ENCODE measurements at places on chromosomes 1 and 21.

DNA sequence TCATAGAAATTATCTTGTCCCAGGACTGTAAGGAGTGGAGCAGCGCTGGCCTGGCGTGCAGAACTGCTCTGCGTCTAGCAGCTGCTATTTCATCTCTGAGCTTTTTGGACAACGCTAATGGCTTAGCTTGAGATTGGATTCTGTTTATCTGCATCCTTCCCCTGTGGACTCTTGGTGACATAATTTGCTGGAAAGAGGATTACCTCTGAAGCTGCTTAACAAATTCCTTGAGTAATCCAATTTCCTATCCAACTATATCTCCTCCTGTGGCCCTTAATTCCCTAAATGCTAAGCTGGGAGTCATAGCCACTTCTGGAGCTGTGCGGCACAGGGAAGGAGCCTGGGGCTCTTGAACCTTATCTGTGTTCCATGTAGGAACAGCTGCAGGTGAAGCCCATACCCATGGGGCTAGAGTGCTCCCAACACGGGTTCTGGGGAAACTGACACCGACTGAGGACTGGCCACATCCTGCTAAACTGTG, 43.2 kb downstream of the IL6R start:
- DNase-seq = no peak

- peak; percentile 27 for DNase-seq
Observed at GRCh38 chr1:91884459-91885212, 1.3 kb downstream of the TGFBR3 start.

GRCh38 chr1:246066573-246066972, 440.5 kb downstream of the SMYD3 start:
- no peak for DNase-seq

- no peak for DNase-seq
Observed at GRCh38 chr1:22379566-22379965, 72.1 kb upstream of the ZBTB40 start.

DNA sequence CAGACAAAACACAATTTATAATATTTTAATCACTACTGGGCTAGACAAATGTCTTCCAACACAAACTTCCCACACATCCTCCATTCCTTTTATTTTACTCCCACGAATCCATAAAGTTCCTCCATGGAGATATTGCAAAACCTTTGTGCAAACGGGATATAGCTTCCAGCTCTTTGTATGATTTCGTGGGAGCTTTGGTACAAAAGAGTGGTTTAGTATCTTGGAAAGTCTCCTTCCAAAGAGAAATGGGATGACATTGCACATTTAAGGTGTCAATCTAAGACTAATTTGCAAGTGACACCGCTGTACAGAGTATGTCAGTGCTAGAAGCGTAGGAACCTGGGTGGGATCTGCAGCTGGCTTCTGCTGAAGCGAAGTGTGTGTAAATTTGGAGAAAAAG, 455.2 kb upstream of the RUNX1 start:
- DNase-seq = no peak

DNA sequence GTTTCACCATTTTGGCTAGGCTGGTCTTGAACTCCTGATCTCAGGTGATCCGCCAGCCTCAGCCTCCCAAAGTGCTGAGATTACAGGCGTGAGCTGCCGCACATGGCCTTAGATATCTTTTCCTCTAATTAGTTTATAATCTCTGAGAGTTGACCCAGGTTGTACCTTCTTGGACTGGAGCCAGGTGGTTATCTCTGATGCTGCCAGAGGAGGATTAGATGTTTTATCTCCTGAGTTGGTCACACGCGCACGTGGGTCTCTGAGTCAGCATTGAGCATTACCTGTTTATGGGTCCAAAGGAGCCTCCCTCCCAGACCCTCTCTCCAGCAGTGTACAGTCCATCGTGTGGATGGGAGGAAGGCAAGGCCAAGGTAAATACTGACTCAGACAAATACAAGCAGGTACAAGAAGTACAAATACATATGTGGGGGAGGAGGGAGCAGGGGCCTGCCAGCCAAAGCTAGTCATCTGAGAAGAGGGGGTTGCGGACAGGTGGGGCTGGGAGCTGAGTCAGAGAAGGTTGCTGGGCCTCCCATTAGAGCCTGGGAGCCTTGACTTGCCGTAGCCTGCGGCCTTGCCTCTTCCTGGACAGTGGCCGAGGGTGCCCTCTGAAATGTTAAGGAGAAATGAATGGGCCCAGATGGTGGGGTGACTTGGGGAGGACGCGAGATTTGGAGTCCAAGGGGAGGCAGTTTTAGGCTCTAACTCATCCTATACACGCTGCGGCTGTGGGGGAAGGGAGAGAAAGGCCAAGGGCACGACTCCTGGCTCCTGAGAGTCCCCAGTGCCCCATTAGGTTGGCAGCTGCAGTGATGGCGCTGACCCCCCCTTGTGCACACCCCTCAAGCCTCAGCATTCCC, 13.1 kb downstream of the IL6R start:
- DNase-seq = no peak

DNA sequence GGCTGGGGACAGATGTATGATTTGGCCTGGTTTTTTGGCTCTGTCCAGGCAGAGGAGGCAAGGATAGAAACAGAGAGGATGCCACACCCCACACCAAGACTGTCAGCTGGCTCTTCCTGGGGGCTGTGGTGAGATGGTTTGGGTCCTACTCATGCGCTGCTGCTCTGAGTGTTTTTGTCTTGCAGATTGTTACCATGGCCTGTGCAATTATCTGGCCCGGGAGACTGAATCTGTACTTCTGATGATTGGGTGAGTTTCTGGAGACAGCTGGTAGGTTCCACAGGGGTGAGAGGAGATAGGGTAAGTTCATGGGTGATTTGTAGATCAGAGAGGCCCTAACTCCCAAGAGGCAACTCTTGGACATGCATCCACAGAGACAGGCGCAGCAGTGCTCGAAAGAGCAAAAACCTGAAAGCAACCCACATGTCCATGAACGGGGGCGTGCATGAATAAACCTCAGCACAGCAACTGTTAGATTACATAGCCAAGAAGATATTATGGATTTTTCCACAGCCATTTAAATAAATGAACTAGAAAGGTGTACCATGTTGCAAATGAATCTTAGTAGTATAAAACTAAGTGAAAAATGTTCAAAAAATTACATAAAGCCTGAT, 17.8 kb downstream of the AADACL4 start:
- no peak for DNase-seq

- DNase-seq = no peak
Observed at GRCh38 chr1:228393268-228393701, 13.3 kb downstream of the TRIM11 start.

GRCh38 chr1:93489756-93490155, 41.8 kb downstream of the FNBP1L start:
- no peak for DNase-seq

GRCh38 chr1:197440715-197441114, 172.7 kb downstream of the CRB1 start:
- DNase-seq = no peak

DNA sequence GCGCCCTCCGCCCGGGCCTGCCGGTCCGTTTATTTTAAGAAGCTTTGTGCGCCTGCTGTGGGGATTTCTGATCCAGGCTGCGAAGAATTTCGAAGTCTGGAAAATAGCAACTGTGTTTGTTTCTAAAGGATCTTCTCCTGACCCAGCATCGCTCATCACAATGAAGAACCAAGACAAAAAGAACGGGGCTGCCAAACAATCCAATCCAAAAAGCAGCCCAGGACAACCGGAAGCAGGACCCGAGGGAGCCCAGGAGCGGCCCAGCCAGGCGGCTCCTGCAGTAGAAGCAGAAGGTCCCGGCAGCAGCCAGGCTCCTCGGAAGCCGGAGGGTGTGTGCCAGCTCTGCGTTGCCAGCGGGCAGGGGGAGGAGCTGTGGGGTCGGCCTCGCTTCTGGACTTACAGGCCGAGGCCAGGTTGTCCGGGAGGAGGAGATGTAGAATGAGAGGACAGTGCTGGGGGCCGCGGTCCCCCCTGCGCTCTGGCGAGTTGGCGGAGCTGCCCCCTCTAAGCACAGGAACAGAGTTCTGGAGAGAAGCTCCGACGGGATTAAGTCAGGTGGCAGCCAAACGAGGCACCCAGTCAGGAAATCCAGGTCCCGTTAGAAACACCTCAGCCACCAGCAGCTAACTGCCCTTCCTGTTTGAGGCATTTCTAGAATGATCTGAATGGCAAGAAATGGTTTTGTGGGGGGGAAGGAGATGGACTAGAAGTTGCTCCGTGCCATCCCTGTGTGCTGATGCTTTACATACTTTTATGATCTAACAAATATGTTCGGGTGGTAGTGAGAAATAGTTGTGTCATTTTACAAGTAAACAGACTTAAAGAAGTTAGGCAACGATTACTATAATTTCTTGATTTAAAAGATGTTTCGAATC, 948 bp downstream of the TXLNA start:
- DNase-seq = peak; percentile 25

DNA sequence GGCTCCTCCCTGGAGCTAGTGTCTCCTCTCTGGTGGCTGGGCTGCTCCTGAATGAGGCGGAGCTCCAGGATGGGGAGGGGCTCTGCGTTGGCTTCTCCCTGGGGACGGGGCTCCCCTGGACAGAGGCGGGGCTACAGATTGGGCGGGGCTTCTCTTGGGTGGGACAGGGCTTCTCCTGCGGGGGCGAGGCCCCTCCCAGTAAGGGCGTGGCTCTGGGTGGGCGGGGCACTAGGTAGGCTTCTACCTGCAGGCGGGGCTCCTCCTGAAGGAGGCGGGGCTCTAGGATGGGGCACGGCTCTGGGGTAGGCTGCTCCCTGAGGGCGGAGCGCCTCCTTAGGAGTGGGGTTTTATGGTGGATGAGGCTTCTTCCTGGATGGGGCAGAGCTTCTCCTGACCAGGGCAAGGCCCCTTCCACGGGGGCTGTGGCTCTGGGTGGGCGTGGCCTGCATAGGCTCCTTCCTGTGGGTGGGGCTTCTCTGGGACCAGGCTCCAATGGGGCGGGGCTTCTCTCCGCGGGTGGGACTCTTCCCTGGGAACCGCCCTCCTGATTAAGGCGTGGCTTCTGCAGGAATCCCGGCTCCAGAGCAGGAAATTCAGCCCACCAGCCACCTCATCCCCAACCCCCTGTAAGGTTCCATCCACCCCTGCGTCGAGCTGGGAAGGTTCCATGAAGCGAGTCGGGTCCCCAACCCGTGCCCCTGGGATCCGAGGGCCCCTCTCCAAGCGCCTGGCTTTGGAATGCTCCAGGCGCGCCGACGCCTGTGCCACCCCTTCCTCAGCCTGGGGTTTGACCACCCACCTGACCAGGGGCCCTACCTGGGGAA, 22.7 kb upstream of the ARF1 start:
- peak; percentile 33 for DNase-seq

DNA sequence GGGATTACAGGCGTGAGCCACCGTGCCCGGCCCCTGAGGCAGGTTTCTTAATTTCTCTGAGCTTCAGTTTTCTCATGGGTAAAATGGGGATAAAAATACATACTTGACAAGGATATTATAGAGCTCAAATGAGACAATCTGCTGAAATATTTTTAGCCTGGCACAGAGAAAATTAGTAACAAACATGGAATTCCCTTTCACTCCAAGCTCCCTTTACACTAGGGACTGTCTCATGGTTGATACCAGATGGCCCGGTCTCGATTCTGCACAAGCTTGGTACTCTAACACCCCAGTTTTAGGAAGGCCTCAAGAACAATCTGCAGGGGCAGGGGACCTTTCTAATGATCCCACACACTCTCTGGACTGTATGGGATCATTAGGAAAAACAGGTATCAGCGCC, 671.7 kb downstream of the SMYD3 start:
- DNase-seq = no peak

DNA sequence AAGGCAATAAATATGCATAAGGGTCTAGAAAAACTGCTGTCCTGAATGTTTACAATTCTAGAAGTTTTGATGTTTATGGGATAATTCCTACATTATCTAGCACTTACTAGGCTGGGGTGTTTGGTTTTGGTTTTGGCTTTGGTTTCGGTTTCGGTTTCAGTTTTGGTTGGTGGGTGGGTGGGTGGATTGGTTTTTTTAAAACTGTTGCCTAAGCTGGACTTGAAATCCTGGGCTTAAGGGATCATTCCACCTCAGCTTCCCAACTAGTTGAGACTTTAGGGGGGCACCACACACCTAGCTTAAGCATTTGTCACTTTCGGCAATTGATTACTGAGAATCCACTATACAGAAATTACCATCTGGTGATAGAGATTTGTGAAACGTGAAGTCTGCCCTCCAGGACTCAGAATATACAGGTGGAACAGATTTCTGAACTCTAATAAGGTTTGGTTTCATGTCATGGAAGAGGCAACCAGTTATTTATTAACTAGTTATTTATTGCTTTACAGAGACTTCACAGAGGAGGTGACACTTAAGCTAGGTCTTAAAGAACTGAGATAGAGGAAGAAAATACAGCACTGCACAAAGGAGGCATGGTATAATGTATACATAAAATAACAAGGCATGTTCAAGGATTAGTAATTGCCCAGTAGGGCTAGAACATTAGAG, 69.6 kb downstream of the PIK3R3 start:
- DNase-seq = no peak

DNA sequence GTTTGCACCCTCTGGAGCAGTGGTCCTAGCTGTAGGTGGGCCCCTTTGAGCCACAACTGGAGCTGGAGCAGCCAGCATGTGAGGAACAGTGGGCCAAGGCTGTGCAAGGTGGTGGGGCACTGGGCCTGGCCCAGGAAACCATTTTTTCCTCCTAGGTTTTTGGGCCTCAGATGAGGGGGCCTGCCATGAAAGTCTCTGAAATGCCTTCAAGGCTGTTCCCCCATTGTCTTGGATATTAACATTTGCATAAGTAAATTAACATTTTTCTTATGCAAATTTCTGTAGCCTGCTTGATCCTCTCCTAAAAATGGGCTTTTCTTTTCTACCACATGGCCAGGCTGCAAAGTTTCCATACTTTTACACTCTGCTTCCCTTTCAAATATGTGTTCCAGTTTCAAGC, 212.0 kb downstream of the NTNG1 start:
- DNase-seq = no peak

GRCh38 chr1:5664081-5664768, 328.0 kb downstream of the NPHP4 start:
- no peak for DNase-seq

GRCh38 chr1:7409278-7409677, 361.8 kb upstream of the VAMP3 start:
- DNase-seq = no peak

DNA sequence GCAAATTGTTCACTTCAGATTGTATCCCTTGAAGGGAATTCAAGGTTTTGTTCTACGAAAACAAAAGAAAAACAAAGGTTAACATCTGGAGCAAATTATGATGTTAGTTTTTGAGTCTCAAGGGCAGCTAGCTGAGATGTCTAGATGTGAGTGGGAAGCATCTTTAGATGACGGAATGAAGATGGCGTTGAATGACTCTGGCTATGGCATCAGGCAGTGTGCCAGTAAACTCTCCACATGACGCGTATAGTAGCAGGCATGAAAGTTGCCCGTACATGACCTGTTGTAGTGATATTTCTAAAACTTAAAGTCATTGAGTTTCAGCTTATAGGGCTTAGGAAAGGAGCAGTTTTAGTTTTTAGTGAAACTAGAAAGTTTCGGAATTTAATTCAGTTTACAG, 12.3 kb upstream of the SDC3 start:
- DNase-seq = no peak

GRCh38 chr1:160837558-160838205, 25.0 kb downstream of the CD244 start:
- no peak for DNase-seq

All from neural crest cell (in vitro differentiated cells).